ENCODE measurements at places on chromosomes 3 and 15. TPM values are rescaled to one million over a fixed set of nuclear protein-coding genes. Genes with fewer than 3 reads are reported as not detected.

The FLNB gene
- total RNA-seq, result 83.4 TPM

The TMCO5A gene
- total RNA-seq, result not detected

The DUOX1 gene
- 2.3 TPM for total RNA-seq

The C3orf85 gene
- not detected for total RNA-seq

GRCh38 chr3:84946240-84946639, 12.5 kb upstream of the CADM2 start:
- no peak for DNase-seq

DNA sequence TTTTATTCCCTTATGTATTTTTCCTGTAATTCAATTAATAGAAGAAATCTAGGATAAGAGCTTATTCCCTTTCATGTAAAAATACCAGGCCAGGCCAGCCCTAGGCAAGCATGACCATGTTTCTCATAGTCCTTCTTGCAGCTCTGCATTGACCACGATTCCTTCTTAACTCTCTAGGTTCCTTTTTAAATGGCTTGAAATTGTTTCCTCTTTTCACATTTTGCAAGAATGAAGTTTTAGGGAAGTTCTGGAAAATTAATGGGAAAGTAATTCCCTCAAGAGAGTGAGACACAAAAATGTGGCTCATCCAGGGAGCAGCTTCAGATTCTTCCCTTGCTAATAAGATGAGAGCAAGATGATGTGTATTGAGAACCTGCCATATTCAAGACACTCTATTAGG, 116.5 kb upstream of the FGF7 start:
- no peak for DNase-seq

DNA sequence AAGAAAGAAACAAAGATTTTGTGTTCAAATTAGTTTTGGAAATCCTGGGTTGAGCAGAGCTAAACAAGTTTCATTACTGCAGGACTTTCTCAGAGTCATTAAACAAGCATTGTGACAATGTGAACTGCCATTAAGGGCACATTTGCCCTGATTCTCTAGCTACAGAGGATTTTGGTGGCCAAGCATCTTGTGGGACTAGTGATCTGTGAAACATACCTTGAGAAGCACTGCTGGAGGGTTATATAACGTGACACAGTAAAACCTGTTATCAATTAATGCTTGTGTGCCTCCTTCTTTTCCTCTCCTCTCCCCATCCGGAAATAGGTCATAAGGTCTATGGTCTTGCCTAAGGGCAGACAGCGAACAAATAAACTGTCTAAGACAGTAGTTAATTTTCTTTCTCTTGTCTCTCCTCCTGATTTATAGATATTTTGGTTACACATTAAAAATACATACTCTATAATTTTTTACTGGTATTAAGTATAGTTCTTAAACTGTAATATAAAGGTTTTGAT, 167.3 kb upstream of the NANOGP8 start:
- DNase-seq, result no peak

DNA sequence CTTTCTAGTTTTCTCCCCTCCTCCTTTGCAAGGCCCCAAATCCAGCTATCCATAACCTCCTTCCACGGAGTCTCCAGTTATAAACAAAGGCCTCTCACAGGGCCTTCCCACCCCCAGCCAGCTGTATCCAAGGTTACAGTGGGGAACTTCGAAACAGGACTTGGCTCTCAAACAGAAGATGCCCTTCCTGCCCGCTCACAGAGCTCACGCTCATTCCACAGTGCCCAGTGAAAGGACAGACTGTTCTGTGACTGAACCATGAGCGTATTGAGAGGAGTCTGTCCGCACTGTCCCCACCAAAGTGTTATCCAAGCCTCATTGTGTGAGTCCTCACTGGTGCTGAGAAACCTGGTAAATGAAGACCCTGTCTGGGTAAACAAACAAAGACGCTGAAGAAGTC, 35.4 kb downstream of the ARHGAP31 start:
- DNase-seq, result no peak

DNA sequence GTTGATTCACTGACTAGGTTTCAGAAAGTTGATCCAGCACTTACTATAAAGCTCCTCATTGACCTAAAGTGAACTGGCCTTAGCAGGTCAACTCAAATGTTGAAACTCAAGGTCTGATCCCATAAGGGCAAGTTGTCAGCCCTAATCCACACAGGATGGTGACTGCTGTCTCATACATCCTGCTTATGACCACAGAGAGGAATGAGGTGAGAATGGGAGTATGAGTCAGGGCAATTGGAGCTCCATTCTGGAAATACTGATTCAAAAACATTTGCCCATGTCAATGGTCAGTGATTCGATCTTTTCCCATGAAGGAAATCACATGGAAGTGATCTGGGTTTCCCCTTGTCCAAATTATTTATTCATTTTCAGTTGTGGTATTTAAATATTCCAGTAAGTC, 78.7 kb downstream of the ZNF385D start:
- no peak for DNase-seq

- DNase-seq, result peak; percentile 9
These were observed 189.4 kb downstream of the UBE3A start for GRCh38 chr15:25249236-25250010.

GRCh38 chr15:24856397-24857390, 98.1 kb upstream of the SNRPN start:
- DNase-seq, result peak; percentile 97

GRCh38 chr3:62039586-62039985, 333.8 kb downstream of the FEZF2 start:
- no peak for DNase-seq

GRCh38 chr3:103894162-103894822, 1459.5 kb downstream of the ZPLD1 start:
- no peak for DNase-seq

DNA sequence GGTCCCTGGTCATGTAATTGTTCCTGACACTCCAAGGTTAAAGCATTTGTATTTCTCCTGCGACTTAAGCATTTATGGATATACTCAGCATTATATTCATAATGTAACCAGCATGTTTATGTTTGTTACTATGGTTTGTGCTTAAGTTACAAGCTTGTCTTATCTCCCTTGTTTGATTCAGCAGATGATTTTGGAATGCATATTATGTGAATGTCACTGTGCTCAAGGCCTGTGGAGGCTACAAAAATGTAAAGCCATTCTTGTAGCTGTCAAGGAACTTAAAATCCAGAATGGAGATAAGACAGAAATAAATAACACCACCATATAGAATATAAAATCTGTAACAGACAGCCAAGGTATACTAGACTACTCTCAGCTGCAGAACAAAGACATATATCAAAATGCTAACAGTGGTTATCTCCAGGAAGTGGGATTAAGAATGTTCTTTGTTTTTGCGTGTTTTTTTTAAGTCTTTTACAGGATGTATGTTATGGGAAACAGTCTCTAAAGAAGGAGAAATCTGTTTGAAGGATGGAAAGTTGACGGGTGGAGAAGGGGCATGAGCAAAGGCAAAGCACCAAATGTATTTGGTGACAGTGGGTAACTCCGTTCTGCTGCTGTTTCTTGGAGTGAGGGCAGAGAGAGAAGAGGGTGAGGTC, 61.4 kb downstream of the IGF2BP2 start:
- DNase-seq, result no peak

DNA sequence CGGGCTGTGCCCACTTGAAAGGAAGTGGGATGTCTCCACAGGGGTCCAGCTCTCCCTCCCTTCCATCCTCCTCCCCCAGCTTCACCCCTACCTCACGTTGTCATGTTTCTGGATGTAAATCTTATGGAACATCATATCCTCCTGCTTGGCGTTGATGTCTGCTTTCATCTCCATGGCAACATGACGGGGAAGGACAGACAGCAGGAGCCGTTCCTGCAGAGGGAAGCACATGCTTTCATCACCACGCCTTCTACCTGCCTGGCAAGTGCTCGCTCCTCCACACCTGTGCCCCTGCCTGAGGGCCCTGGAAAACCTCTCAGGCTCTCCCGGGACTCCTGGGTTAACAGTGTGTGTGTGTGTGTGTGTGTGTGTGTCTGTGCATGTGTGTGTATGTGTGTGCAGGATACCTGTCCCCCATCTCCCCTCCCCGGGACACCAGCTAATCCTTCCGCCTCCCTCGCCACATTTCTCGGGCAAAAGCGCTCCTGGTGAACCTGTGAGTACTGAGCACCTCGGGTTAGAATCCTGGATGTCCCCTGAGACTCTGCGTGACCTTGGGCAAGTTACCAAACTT, 101.1 kb downstream of the ADCY5 start:
- DNase-seq, result no peak

GRCh38 chr3:151182349-151183079, 20.5 kb downstream of the GPR171 start:
- DNase-seq, result no peak
